SHP77 treated with DMSO at 0.1 percent for 48 hours (cell line): ENCODE measurements at places on chromosomes 4 and X.

DNA sequence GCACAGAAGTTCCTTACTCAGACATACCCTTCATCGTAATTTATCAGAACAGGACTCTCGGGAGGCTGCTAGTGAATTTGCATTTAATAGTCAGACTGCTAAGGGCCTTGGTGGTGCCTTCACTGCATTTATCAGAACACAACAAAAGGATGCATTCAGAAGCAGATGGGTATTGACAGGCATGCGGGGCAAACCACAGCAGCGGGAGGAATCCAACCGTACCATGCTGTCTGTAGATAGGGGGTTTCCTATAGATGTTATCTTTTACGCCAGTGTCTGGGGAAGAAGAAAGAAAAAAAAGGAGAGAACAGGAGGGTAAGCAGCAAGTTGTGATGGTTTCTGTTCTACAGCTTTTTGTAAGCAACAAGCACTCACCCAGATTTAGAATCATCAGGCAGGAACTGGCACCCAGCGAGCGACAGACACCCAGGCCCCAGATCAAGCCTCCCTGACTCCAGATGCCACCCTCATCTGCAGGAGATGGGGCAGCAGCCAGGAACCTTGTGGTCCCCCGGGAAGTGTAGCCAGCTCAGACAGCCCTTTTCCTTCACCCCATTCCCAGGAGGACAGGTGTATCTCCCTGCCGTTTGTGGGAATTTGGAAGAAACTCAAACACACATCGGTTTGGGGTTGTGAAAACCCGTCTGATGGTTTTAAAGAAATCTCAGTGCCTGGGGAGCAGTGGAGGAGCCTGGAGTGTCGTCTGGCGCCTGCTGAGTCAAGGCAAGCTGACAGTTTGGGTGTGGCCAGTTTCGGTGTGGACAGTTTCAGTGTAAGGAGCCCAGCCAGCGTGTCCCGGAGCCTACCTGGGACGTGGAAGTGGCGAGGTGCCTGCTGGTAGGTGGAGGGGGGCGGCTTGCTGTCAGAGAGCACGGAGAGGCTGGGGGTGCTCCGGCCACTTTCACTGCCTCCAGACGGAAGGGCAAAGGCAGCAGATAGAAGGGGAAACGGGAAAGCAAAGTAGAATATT, 80.0 kb upstream of the AFAP1 start:
- no peak for DNase-seq

DNA sequence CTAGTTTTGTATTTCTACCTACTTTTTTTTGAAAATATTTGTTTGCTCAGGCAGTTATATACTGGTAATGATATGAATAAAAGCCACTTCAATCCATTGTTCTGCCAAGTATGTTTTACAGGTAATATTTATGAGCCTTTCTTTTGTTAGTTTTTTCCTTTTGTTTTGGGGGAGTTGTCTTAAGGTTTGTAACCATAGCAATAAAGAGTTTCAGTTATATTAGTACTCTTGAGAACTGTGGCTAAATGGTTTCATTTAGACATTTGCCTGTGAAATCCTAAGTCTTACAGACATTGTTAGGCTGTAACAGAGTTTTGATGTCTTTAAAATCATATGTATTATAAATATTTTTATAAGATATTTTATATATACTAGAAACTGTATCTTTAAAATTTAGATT, 150.1 kb downstream of the DIPK2B start:
- DNase-seq = no peak

DNA sequence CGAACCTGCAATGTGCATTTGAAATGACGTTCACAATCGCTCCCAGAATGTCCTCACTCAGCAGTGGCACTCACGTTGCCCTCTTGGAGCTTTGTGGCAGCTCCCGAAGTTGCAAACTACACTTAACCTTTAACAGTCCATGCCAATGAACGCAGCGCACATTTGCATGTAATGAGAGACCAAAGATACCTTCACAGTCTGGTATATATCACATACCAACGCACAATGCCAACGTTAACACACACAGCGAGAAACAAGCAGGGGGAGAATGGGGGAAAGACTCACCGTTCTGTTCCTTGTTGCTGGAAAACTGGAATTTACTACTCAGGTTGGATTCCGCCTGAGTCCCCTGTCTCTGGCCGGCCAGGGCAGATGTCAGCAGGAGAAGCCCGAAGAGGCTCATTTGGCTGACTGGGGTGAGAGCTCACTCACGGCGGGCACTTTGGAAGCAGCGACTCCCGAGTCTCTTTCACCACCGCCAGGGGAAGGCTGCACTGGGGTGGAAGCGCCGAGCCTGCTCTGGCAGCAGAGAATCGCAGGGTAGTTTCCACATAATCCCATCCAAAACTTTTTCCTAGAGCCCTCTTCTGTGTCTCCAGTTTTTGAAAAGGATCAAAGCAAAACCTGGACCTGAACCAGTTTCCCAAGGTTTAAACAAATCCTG, 966 bp downstream of the PDGFC start:
- DNase-seq = no peak

DNA sequence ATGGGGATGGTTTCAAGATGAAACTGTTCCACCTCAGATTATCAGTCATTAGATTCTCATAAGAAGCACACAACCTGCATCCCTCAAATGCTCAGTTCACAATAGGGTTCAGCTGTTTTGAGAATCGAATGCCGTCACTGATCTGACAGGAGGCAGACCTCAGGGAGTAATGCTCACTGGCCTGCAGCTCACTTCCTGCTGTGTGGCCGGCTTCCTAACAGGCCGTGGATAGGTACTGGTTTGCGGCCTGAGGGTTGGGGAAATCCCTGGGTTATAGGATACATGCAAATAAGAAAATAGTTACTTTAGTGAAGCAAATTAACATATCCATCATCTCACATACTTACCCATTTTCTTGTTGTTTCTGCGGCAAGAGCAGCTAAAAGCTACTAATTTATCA, 160.4 kb downstream of the MAD2L1 start:
- DNase-seq = no peak

DNA sequence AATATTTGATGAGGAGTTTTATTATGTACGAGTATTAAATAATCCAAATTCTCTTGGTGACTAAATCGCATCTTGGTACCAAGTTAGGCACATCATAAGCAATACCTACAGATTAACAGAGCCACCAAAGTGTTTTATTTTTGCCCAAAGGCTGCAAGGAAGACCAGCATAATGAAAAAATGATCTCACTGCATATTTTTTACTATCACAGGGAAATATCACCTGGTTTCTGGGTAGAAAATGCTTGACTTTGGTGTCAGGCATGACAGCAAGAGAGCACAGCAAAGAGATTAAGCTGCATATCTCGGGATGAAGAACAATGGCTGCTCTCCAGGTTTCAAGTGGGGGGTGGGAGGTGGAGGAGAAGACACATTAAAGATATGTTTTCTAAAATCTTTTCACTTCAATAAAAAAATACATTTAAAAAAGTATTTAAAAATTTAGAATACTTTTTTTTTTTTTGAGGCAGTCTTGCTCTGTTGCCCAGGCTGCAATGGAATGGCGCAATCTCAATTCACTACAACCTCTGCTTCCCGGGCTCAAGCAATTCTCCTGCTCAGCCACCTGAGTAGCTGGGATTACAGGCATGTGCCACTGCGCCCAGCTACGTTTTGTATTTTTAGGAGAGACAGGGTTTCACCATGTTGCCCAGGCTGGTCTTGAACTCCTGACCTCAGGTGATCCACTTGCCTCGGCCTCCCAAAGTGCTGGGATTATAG, 86.1 kb downstream of the FRYL start:
- no peak for DNase-seq

- no peak for DNase-seq
Measured at GRCh38 chr4:2289311-2289954, 27.5 kb upstream of the MXD4 start.

- DNase-seq = no peak
Measured at GRCh38 chr4:7466215-7466614, 31.5 kb upstream of the PSAPL1 start.

DNA sequence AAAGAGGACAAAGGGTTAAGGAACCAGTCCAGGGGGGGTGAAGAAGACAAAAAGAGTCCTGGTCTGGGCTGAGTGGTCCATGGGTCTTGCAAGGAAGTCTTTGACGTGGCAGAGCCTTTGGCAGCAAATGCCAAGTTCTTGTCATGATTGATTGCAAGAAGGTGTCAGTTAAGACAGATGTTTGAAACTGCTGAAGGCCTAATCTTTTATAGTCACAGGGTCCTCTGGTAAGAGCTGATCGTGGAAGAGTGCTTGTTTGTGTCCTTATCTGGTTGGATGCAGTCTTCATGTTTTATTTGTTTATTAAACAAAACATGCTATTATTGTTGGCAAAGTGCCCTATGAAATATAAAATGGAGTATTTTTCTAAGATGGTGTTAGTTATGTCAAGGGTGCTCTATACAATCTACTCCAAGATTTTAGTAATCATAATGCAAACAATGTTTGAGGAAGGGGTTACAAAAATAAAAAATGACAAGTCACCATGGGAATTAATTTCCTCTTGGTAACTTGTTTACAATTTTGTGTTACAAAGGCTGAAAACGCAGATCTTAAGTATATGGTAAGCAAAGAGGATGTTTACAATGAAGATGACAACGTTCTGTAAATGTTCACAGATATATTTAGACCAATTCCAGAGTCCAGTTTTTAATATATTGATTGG, 85.9 kb downstream of the MAGED4 start:
- DNase-seq = no peak

DNA sequence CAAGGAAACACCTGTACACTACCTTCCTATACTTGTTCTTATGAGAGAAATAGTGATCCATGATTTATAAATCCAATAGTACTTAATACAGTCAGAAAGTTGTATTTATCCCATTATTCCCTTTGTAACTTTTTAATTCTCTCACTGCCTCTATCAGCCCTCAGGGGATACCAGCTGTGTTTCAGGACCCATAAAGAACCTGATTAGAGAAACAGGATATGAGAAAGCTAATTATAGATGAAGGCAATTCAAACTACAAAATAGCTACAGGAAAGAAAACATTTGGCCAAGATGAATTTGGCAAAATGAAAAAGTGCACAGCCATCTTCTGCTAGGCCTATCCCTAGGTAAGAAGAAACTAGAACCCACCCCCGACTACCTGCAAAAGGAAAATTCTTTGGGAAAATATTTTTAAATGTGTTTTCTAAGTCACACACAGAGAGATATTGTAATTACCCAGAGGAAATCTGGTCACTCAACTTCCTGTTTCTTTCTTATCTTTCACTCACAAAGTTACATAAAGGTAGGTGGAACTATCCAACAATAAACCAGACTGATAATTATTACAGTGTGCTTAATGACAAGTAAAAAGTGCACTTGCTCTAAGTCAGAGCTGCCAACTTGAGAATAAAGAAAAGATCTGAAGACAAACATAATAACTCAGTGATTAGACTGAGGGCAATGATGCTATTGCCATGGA, 836.5 kb upstream of the HTR2C start:
- no peak for DNase-seq

DNA sequence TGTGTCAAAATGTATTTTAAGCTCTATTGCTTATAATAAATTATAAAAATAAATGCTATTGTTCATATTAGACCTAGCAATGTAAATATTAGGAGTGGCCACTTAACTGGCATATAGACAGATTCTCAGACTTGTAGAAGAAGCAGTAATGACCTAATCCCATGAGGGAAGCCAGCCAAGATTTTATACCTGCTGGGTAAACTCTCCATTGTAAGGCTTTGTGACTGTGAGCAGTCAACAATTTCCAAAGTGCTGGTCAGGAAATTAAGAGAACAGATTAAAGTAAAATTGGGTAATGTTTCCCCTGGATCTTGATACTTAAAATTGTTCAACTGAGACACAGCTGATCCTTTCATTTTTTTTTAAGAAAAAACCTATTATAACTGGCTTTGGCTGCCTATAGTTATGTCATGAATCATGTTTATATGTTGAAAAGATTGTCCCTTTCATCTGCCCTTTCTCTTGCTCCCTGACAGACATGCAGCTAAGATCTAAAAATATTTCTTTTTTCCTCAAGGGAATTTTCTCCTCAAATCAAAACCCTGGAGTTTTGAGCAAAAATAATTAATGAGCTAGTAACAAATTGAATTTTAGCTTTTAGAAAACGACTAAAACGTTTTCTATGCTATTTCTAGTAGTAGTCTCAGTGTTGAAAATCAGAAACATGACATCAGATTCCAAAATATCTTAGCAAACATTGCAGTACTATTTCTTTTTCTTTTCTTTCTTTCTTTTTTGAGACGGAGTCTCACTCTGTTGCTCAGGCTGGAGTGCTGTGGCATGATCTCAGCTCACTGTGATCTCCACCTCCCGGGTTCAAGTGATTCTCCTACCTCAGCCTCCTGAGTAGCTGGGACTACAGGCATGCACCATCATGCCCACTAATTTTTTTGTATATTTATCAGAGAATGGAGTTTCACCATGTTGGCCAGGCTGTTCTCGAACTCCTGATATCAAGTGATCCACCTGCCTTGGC, 77.9 kb downstream of the ADGRL3 start:
- DNase-seq = peak; percentile 80

- no peak for DNase-seq
Measured at GRCh38 chrX:149371986-149372385, 133.1 kb downstream of the IDS start.

DNA sequence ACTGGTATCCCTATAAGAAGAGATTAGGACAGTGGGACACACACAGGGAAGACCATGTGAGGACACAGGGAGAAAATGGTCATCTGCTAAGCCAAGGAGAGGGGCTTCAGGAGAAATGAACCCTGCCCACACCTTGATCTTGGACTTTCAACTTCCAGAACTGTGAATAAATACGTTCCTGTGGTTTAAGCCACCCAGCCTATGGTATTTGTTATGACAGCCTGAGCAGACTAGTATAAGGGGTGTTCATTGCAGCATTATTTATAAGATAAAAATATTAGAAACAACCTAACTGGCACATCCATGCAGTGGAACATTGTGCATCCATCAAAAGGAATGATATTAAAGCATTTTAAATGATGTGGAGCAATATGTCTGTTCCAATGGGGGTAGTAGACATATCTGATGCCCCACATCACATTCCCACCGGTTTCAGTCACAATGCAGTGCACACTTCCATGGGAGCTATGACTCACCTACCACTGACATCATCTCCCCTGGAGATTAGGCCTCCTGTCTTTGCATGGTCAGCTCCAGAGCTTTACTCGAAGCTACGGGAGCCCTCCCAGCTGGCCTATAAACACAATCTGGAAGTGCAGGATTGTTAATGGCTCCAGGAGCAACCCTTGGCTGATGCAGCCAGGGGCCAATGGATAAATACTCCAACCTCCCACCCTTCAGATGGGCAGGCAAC, 38.9 kb upstream of the MAMLD1 start:
- DNase-seq = no peak

- no peak for DNase-seq
Measured at GRCh38 chr4:176834531-176834930, 41.8 kb upstream of the VEGFC start.

GRCh38 chr4:81635739-81636138, 164.0 kb upstream of the RASGEF1B start:
- no peak for DNase-seq

DNA sequence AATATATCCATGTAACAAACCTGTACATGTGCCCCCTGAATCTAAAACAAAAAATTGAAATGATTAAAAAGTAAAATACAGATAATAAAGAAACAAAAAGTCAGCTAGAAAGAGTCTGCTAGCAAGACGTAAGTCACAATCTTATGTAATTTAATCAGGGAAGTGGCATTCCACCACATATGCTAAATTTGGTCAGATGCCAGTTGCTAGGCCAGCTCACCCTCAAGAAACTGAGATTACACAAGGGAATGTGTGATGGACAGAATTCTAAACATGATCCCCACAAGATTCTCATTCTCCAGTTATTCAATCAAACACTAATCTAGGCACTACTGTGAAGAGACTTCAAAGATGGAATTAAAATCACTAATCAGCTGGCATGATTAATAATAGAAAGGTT, 689.3 kb downstream of the CENPC start:
- no peak for DNase-seq
